DMS153 (cell line): ENCODE measurements at places on chromosomes 2 and 18.

DNA sequence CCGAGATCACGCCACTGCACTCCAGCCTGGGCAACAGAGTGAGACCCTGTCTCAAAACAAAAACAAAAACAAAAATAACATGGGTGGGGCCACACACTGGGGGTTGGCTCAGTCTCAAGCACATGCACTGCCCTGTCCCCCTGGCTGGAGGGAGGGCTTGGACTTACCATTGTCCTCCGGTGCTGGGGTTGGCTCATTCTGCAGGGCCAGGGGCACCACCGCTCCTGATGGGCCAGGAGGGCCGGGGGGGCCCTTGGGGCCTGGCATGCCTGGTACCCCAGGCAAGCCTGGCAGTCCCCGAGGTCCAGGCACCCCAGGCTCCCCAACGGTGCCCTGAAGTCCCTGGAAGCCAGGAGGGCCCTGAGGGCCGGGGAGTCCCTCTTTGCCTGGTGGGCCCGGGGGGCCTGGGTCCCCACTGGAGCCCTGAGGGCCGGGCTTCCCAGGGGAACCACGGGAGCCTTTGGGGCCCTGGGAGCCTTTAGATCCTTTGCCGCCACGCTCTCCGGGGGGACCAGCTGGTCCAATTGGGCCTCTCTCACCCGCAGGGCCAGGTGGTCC, 66.8 kb upstream of the THOC1 start:
- DNase-seq: no peak

- DNase-seq: no peak
These were observed 9.5 kb upstream of the SMARCAL1 start for GRCh38 chr2:216402751-216403150.

DNA sequence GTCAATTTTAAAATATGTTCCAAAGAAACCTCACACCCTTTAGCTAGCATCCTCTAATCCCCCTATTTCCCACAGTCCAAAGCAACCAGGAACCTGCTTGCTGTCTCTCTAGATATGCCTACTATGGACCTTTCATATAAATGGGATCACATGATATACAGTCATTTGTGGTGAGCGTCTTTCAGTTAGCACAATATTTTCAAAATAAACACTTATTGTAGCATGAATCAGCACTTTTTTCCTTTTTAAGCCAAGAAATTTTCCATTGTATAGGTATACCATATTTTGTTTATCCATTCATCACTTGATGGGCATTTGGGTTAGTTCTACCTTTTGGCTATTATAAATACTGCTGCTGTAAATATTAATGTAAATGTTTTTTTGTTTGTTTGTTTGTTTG, 223.0 kb upstream of the DOK6 start:
- no peak for DNase-seq

DNA sequence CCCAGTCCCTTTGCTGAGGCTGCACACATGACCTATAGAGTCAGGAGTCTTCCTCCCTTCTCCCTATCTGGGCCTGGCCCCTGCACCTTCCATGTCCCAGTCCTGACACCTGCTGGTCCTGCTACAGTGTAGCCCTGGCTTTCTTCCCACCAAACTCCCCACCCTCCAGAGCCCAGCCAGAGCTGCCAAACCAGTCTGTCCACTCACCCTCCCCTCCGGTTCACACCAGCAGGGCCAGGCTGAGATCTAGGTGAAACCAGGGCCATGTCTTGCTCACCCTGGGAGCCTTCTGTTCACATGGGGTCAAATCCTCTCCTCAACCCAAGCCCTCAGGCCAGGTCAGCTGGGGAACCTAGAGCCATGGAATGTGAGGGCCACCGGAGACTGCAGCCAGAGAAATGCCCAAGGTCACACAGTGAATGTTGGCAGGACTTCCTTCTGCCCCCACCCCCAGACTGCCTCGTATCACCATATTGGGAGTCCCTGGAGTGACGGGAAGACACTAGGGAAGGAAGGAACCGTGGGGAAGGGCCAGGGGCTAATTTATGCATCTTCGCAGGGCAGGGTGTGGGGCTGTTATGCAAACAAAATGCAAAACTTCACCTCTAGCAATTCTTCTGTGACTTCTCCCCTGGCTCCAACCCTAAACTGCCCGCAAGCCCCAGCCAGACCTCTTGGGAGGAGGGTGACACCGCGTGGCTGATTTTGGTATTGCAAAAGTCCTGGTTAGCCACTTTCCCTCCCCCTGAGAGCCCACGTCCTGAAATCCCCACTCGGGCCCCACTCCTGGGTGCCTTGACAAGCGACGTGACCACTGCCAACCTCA, 14.6 kb downstream of the TNS1 start:
- DNase-seq: peak; percentile 90

- no peak for DNase-seq
These were observed 856.8 kb upstream of the GCFC2 start for GRCh38 chr2:76567478-76567877.

- peak; percentile 33 for DNase-seq
These were observed 102.3 kb downstream of the OSR1 start for GRCh38 chr2:19256121-19256601.

DNA sequence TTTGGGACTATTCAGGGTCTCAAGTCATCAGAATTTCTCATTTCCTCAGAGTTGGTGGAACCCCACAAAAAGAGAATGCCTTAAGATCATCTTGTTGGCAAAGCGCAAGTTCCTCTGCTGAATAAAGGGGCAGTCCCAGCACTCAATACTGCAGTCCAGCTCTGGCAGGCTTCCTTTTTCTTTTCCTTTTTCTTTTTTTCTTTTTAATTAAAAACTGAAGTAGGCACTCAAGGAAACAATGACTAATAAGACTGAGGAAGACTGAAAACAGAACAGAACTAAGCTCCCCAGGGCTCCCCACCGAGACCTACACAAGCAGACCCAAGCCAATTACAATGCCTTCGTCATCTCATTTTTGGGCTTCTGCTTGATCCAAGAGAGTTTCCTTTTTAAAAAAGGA, 82.0 kb downstream of the STK39 start:
- DNase-seq: no peak

- DNase-seq: no peak
These were observed 9.9 kb downstream of the GRP start for GRCh38 chr18:59229701-59230443.
